ENCODE measurements at places on chromosomes 7 and 10.

GRCh38 chr7:32163141-32163806 lies 93.1 kb upstream of the PDE1C start:
- DNase-seq, result no peak

DNA sequence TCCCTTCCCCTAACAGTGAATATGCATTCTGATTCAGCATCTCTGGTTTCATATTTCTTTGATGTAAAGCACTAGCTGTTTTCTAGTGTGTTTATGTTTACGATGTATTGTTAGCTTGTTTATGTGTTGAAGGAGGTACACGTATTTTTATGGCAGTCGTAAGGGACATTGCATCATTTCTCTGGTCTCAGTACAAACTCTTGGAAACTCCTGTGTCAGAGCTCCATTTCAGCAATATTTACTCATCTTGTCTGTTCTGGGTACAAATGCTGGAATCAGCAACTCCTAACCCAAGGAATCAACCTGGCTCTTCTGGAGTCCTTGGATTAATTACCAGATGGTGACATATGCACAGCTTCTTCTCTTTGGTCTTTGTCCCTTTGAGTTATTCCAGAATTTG lies 270.0 kb upstream of the PLXDC2 start:
- DNase-seq, result no peak

DNA sequence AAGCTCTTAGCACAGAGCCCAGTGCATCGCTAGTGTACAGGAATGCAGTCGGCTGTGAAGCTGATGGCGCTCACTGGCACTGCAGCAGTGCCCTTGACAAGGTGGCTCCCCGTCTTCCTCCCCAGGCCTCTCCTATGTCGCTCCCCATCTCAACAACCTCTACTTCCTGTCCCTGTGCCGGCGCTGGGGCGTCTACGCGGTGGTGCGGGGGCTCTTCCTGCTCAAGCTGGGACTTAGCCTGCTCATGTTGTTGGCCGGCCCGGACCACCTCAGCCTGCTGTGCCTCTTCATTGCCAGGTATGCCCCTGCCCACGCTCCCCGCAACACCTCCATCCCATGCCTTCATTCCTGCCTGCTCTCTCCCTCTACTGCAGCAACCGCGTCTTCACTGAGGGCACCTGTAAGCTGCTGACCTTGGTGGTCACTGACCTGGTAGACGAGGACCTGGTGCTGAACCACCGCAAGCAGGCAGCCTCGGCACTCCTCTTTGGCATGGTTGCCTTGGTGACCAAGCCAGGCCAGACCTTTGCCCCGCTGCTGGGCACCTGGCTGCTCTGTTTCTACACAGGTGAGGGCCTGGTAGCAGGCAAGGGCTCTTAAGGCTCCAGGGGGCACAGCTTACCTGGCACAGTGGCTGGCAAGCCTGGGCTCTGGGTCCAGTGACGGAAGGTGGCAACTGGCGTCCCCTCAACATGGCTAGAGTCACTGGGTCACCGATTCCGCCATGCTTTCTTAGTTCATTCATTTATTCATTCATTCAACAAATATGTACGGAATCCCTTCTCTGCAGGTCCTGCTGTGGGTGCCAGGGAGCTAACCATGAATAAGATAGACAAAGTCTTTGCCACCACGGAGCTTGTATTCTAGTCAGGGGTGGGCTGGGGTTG lies 22.3 kb upstream of the C10orf95 start:
- DNase-seq, result no peak

GRCh38 chr7:51349820-51350545 lies 33.4 kb upstream of the COBL start:
- peak; percentile 70 for DNase-seq

DNA sequence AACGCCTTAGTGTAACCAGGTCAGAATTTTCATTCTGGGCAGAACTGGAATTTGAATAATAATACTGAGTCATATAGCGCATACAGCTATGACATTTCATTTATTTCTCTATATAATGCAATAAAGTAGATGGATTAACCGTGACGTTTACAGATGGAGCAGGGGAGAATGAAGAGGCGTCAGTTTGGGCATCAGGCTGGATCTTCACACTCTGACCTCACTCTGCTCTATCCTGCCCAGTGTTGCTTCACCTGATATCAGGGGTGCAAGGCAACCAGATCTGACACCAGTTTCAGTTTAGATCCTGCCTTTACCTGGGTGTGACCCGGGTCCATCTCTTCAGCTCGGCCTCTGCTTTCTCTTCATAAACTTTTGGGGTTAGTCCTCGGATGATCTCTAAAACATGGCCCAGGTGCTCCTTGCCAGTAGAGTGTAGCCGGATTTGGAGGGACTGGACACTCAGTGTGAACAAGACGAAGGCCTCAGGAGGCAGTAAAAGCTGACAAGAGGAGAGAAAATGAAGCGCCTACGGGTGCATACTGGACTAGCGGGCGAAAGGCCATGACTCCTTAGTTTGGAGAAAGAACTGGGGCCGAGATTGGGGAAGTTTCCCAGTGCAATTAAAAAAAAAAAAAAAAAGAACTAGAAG lies 1.4 kb upstream of the ZYX start:
- DNase-seq, result no peak

DNA sequence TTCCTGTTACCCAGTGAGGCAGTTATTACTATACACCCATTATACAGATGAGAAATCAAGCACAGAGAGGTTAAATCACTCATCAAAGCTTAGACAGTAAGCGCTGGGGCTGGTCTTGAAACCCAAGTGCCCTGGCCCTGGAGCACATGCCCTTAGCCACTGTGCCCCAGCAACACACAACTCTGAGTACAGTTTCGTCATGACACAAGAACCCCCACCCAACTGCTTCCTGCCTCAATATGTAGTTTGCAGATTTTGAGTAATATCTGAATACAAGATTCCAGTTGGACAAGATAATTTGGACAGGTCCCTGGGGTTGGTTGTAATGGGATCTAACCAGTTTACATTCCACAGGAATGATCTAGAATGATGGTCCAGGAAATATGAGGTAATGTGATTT lies 62.8 kb downstream of the SH3PXD2A start:
- DNase-seq, result no peak

GRCh38 chr7:142809671-142810070 lies 38.9 kb downstream of the PRSS2 start:
- DNase-seq, result no peak

DNA sequence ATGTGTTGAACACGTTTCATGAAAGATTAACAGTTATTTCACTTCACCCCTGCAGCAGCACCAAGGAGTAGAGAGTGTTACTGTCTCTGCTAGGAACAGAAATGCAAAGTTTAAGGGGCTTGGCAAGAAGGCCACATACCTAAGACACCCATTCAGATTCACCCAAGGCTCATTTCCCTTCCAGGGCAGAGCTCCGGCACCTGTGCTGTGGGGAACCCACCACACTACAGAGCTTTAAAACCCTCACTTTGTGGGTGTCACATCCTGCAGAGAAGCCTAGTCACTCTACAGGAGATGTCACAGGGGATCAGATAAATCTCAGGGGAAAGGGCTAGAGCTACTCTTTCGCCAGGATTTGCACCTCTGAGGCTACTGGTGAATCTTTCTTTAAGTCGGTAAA lies 176.1 kb upstream of the KLF6 start:
- no peak for DNase-seq

- DNase-seq, result no peak
These were observed 716.5 kb downstream of the INHBA start for GRCh38 chr7:40986351-40986873.

DNA sequence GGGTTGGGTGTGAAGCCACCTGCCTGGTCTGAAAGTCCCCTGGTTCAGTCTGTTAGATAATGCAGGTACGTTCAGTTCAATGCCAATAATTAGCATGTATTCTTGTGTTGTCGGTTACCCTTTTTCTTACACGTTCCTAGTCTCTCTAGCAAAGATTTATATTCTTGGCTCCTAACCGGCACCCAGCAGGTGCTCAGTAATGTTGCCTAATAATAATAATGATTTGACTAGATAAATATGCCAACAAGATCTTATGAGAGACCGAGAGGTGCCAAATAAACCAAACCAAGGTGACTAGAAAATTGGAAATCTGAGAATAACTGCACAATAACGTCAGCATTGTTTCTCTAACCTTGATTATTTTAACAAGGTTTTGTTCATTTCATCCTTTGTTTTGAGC lies 1.1 kb upstream of the SMIM30 start:
- no peak for DNase-seq

DNA sequence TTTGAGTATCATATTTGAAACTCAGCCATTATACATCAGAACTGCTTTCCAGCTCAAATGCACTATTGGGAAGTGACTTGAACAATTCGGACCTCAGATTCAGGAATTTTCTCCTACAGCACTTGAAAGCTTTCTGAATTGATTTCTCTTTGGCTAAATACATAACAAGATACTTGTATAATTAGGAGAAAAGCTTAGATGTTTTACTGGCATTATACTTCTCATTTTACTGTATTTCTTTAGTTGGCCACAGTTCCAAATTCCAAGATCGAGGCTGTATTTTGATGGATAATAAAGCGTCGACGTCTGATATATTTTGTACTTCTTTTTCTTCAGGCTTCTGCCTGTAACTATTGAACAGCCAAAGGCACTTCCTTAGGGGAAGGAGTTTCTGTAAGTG lies 26.7 kb upstream of the LYZL2 start:
- DNase-seq, result no peak

All from NCI-H187 (cell line).